GM12878 (cell line): ENCODE measurements at places on chromosomes 2 and 18.

DNA sequence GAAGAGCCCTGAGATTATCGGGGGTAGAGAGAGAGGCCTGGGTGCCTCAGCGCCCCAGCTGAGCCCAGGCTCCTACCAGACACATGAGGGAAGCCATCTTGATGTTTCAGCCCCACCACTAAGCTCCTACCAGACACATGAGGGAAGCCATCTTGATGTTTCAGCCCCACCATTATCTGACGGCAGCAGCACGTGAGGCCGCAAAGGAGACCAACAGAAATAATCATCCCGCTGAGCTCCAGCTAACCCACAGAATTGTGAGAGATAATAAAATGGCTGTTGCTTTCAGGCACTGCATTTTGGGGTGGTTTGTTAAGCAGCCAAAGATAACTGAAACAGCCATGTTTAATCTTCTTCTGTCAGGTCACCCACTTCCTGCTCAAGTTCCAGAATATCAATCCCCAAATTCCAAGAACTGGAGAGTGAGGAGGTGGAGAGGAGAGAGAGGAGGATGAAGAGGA, 29.3 kb upstream of the SOS1 start:
- DNase-seq = no peak

GRCh38 chr18:54415086-54415485, 57.4 kb downstream of the C18orf54 start:
- no peak for DNase-seq

DNA sequence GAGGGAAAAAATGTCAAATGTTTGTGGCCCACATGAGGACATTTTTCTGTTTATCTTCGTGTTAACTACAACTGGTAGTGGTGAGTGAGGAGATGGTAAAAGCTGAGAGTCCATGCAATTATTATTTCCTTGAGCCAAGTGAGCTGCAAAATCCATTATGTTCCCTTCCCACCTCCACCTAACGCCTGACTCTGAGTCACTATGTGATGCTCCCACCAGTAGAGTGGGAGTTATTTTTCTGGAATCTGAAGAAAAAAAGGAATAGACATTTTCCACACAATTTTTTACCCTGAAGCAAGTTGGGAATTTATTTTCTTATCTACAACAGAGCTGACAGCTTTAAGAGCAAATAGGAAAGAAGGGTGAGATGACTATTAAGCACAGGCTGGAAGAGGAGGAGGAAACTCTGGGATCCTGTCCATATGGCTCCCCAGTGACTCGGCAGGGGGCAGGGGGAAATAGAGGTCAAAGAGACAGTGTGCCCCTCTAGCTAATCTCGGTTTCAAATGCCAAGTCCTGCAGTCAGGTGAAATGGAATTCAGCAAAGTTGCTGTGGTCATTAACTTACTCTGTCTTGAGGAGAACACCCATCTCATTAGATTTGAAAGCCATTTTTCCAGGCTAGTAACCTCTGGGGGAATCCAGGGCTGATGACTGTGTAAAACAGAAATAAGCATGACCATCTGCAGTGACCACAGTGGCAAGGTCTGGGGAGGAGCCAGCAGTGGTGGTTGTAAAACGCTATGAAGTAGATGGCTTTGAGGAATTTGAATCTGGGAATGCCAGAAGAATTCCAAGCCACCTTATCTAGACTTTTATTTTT, 463.9 kb downstream of the STK39 start:
- DNase-seq = no peak

- DNase-seq = peak; percentile 44
These were observed 107.5 kb upstream of the SPATS2L start for GRCh38 chr2:200199005-200199404.

DNA sequence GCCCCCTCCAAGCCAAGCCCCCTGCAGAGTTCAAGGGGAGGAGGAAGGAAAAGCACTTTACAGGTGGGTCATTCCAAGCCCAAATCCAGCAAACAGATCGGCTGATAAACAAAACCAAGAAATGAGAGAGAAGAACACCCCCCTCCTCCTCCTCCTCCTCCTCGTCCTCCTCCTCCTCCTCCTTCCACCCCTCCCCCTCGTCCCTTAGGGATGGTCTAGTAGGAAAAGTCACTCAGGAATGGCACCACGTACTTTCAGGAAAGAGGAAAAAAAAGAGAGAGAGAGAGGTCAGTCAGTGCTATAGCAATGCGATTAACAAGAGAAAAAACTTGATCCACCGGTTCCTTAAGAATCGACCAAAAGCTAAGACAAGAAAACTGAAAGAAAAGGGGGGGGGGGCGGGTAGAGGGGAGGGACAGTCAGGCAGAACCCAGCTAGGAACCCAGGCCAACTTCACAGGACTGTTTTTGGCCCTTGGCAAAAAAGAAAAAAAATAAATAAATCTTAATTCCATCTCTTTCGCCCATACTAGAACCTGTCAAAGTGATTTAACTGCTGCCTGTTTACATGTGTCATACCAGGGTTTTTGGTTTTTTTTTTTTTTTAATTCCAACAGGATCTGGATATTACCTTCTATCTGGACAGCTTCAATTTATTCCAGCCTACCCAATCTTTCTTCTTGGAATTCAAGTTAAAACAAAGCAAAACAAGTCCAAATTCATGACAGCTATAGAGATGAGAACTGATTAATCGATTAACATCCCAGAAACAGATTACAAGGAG, 906 bp downstream of the IKZF2 start:
- DNase-seq = no peak

GRCh38 chr18:38932752-38933151, 1367.2 kb upstream of the CELF4 start:
- DNase-seq = no peak

DNA sequence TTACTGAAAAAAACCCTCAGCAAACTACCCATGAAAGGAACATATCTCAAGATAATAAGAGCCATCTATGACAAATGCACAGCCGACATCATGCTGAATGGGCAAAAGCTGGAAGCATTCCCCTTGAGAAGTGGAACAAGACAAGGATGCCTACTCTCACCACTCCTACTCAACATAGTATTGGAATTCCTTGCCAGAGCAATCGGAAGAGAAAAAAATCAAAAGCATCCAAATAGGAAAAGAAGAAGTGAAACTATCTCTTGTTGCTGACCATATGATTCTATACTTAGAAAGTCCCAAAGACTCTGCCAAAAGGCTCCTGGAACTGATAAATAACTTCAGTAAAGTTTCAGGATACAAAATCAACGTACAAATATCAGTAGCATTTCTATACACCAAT, 40.6 kb upstream of the MSTN start:
- no peak for DNase-seq

GRCh38 chr2:200913654-200914053, 24.5 kb downstream of the NIF3L1 start:
- no peak for DNase-seq
